ENCODE measurements at places on chromosomes 6 and 20.

- DNase-seq, result peak; percentile 82
Observed at GRCh38 chr6:130178692-130179091, 44.1 kb downstream of the SAMD3 start.

DNA sequence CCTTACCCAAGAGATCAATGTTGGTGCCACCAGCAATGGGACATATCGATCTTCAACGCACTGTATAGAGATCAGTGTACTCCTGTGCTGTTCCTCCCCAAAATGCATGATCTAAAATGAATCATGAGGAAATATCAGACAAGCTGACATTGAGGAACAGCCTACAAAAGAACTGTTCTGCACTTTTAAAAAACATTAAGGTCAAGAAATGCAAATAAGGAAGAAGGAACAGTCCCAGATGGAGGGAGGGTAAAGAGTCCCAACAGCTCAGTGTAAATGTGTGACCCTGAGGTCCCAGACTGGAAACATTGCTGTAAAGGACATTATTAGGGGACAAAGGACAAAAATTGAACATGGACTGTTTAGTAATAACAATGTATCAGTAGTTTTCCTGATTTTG is 24.3 kb upstream of the XRN2 start:
- no peak for DNase-seq

DNA sequence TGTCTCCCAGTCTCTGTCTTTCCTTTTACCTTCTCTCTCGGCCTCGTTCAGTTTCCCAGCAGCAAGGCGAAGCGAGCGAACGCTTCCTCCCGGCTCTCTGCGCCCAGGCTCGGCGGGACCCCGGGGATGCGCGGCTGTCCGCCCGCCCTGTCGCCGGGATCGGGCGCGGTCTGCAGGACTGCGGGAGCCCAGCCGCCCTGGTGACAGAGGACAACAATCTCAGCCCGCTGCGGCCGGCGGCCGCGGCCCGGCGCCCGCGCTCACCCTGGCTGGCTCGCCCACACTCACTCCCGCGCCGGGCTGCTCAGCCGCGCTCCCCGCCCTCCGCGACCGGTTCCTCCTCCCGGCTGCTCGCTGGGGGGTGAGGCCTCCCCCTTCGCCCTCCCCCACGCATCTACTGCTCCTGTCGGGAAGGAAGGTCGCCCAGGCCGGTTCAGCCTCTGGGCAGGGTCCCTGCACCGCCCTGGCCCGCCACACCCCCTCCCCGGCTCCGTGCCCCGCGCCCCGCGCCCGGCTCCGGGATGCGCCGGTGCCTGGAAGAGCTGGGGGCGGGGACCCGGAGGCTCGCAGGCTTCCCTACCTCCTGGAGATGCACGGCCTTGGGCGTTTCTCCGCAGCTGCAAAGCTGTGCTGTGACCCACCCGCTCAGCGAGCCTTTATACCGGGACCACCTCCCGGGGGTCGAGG is 410 bp downstream of the SYNE1 start:
- peak; percentile 35 for DNase-seq

- DNase-seq, result no peak
Observed at GRCh38 chr6:37952027-37952426, 132.5 kb downstream of the ZFAND3 start.

- no peak for DNase-seq
Observed at GRCh38 chr6:10690651-10691445, 3.6 kb downstream of the C6orf52 start.

GRCh38 chr6:68108233-68108835 is 526.7 kb upstream of the ADGRB3 start:
- DNase-seq, result no peak
